ENCODE measurements at places on chromosomes 1 and 21. TPM values are rescaled to one million over a fixed set of nuclear protein-coding genes. Genes with fewer than 3 reads are reported as not detected.

DIO1 gene
- not detected for total RNA-seq

HIVEP3 gene
- 8.9 TPM for total RNA-seq

KCNJ9 gene
- total RNA-seq = 0.07 TPM

CR1L gene
- not detected for total RNA-seq

RIIAD1 gene
- not detected for total RNA-seq

SETD4 gene
- 29.7 TPM for total RNA-seq

MYOG gene
- total RNA-seq = not detected

KCNT2 gene
- total RNA-seq = 25.6 TPM

CD34 gene
- total RNA-seq = 1.6 TPM

CD1D gene
- 2.2 TPM for total RNA-seq

TAS1R3 gene
- 1.00 TPM for total RNA-seq

PLOD1 gene
- total RNA-seq = 206 TPM

C4BPA gene
- total RNA-seq = 0.16 TPM
